ENCODE measurements at places on chromosomes 11 and 22. TPM values are rescaled to one million over a fixed set of nuclear protein-coding genes. Genes with fewer than 3 reads are reported as not detected.

- H3K36me3 ChIP-seq = no peaks in the 10 kb centered on the region
- H3K4me1 ChIP-seq = no peaks in the 10 kb centered on the region
- no peaks in the 10 kb centered on the region for H3K27me3 ChIP-seq
- no peak overlapping the region for H3K4me3 ChIP-seq
- no peak for DNase-seq
- H3K27ac ChIP-seq = no peak overlapping the region
These were observed 21.8 kb upstream of the UPK3A start for GRCh38 chr22:45262931-45263462.

- no peak for DNase-seq
- no peak overlapping the region for H3K4me3 ChIP-seq
- no peaks in the 10 kb centered on the region for H3K4me1 ChIP-seq
- no peaks in the 10 kb centered on the region for H3K27me3 ChIP-seq
These were observed 102.7 kb upstream of the ANO3 start for GRCh38 chr11:26229257-26229656.

DNA sequence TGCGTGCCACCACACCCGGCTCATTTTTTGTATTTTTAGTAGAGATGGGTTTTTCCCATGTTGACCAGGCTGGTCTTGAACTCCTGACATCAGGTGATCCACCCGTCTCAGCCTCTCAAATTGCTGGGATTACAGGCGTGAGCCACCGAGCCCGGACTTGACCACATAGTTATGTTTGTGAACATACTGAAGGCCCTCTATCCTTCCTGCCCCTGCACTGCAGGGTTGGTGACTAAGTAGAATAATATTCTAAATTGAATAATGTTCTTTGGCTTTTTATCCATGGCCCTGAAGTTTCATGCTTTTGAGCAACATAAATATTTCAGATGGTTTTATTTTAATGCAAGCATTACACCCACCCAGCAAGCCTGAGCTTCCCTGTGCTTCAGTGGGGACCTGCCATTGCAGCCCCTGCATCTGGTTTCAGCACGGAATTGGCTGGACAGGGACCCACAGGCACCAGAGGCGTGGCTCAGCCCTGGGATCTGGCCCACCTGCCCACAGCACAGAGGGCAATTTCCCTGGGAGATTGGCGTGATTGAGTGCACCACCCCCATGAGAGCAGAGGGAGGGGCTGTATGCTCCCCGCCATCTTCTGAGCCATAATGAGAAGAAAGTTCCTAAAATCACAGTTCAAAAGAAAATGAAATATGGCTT, 460.5 kb downstream of the BRD1 start:
- H3K4me3 ChIP-seq = no peak overlapping the region
- DNase-seq = peak; percentile 4
- no peaks in the 10 kb centered on the region for H3K36me3 ChIP-seq

- H3K4me1 ChIP-seq = peaks cover 2% of the 10 kb centered on the region
- no peaks in the 10 kb centered on the region for H3K36me3 ChIP-seq
- H3K27ac ChIP-seq = no peak overlapping the region
- no peaks in the 10 kb centered on the region for H3K27me3 ChIP-seq
These were observed 27.8 kb upstream of the ELFN2 start for GRCh38 chr22:37454857-37455686.

GRCh38 chr22:47802421-47802820, 1040.0 kb downstream of the TBC1D22A start:
- H3K36me3 ChIP-seq = peaks cover 4% of the 10 kb centered on the region
- DNase-seq = no peak
- no peak overlapping the region for H3K27ac ChIP-seq
- H3K4me1 ChIP-seq = no peaks in the 10 kb centered on the region

DNA sequence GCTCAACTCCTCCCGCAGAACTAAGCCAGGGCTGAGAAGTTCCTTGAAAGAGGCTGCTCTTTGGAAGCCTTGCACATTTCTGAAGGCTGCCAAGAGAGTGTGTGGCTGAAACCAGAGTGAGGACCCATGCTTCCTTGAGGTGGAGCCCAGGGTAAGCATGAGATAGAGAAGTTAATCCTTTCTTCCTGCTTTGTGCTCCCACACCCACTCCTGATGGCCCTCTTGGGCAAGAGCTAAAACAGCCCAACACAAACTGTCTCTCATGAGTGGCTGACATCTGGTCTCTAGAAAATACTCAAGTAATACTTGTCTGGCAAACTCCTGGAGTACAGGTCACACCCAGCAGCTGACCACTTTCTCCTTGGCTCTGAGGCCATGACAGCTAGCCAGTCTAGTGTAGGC, 523.7 kb downstream of the INSC start:
- DNase-seq = no peak
- H3K4me3 ChIP-seq = no peak overlapping the region
- no peaks in the 10 kb centered on the region for H3K4me1 ChIP-seq
- H3K27me3 ChIP-seq = no peaks in the 10 kb centered on the region
- H3K36me3 ChIP-seq = no peaks in the 10 kb centered on the region
- no peak overlapping the region for H3K27ac ChIP-seq

Gene SCUBE2
- total RNA-seq = 2.4 TPM

DNA sequence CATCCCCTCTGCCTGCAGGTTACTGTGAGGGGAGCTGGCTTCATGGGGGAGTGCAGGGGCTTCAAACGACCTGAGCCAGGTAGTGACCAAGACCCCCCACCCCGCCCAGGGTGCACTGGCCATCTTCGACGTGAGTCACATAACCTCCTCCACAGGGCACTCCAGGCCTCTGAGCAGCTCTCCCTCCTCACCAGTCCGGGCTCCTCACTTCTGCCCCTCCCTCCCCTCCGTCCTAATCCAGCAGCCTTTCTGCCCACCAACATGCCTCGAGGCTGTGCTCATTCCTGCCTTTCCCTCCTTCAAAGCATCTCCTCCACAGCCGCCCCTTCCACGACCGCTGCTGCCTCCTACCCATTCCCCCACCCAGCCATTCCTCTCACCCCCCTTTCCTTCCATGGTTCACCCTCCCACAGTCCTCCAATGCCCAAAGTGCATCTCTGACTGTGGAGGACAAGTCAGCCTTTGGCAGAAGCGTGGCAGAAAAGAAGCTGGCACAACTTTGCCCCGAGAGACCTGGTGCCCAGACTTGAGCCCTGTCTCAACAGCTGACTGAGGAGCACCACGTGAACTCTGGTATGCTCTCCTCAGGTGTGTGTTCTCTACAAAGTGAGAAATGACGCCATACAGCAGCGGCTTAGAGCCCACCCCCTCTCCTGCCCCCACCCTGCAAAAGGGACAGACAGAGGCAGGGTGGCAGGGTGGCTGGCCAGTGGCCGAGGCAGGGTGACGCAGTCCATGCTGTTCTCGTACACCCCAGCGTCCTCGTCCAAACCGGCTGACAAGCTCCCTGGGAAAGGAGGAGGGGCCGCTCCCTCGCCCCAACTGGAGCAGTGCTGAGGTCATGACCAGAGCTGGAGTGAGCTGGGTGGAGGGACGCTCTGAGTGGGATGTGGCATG, 30.4 kb downstream of the OPCML start:
- H3K4me1 ChIP-seq = peaks cover 40% of the 10 kb centered on the region
- peaks cover 5% of the 10 kb centered on the region for H3K27me3 ChIP-seq
- no peak overlapping the region for H3K27ac ChIP-seq
- no peak overlapping the region for H3K4me3 ChIP-seq
- no peak for DNase-seq
- H3K36me3 ChIP-seq = no peaks in the 10 kb centered on the region

Gene OR56A5
- not detected for total RNA-seq

Gene PRG3
- not detected for total RNA-seq

DNA sequence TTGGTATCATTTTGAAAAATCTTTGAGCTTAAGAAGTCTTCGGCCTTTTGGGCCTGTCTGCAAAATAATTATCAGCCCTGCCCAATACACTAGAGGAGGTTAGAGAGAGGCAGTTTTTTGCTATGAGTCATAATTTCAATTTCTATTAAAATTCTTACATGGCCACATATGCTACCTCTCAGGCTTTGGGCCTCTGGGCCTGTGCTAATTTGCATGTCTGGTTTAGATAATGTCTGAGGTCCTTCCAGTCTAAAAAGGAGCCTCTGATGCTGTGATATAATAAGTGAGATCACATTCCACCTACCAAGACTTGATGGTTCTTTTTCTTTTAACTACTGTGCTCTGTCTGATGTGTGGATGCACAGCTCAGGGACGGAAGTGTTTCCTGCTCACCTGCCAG, 70.8 kb downstream of the KCNJ1 start:
- H3K4me1 ChIP-seq = peaks cover 13% of the 10 kb centered on the region
- H3K27me3 ChIP-seq = peaks cover 9% of the 10 kb centered on the region
- peaks cover 64% of the 10 kb centered on the region for H3K36me3 ChIP-seq
- H3K4me3 ChIP-seq = no peak overlapping the region

Gene CYB5R2
- total RNA-seq = 6.8 TPM

DNA sequence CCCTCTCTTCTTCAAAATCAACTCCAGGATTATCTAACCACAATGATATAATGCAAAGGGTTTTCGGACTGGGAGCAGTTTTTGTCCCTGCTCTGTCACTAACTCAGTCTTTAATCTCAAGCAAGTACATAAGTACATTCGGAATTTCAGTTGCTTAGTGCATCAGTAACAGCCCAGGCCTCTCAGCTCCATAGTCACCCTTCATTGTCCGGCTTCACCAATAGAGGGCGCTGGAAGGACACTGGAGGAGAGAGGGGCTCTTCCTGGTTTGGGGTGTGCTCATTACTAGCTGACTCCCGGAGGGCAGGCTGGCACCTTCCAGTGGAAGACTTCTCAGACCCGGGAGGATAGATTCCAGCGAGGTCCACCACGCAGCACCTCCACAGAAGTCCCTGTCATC, 90.4 kb upstream of the PDGFD start:
- H3K27me3 ChIP-seq = no peaks in the 10 kb centered on the region
- no peak overlapping the region for H3K4me3 ChIP-seq
- H3K27ac ChIP-seq = no peak overlapping the region
- H3K36me3 ChIP-seq = no peaks in the 10 kb centered on the region
- H3K4me1 ChIP-seq = no peaks in the 10 kb centered on the region

DNA sequence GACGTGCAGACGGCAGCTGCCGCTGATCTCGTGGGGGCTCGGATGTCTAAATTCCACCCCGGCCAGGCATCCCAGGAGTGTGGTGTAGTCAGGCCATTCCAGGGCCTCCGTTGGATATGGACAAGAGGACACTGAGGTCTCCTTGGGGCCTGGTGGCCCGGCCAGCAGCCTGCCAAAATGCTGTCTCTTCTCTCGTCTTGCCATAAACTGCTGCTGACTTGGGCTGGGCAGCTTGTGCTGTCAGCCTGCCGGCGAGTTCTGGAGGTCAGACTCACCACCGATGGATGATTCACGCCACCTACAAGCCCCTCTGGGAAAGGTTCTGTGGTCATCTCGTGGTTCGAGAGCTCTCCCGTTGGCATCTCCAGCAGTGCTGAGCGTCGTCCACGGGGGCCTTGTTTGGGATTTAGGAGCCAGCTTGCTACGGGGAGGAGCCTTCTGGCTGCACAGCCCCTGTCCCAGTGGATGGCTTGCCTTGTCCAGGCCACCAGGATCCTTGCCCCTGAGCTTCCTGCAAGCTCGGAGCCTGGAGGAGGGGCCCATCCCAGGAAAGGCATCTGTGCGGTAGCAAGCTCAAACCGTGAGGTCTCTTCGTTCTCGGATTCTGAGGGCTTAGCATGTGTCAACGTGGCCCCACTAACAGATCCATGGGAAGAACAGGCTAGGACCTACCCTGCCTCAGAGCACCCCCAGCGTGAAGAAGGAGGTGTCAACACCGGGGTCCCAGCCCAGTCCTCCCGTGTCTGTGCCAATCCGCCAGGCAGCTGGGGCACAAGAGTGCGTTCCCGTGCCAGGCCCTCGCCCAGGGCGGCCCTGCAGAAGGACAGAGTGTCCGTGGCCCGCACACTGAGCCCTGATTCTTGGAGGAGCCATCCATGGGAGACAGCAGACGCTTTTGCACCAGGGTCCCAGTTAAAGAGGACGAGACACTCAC, 1114.1 kb downstream of the BRD1 start:
- H3K27me3 ChIP-seq = peaks cover 5% of the 10 kb centered on the region
- H3K4me1 ChIP-seq = no peaks in the 10 kb centered on the region
- no peak overlapping the region for H3K4me3 ChIP-seq
- H3K36me3 ChIP-seq = no peaks in the 10 kb centered on the region

DNA sequence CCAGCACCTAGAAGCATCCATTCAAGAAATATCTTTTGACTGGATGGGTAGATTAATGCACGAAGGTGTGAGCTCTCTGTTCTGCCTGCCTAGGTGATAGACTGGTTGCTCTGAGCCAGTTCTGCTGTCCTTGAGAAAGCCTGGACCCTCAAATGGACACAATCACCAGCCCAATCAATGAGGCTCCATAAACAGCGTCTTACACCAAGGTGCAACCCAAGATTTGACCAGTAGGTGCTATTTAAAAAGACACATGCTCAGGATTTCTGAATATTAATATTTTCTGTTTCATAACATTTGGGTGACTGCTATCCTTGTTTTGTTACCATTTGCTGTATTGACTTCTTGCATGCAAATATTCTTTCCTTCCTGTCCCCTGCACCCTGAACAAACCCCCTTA, 39.0 kb downstream of the PAMR1 start:
- no peak for DNase-seq
- H3K27me3 ChIP-seq = peaks cover 2% of the 10 kb centered on the region
- H3K36me3 ChIP-seq = peaks cover 5% of the 10 kb centered on the region
- H3K27ac ChIP-seq = no peak overlapping the region

Gene OR4C3
- not detected for total RNA-seq

Gene DUSP8
- 2.2 TPM for total RNA-seq

- no peak for DNase-seq
- H3K4me1 ChIP-seq = peaks cover 12% of the 10 kb centered on the region
These were observed 9.0 kb downstream of the MTNR1B start for GRCh38 chr11:92978271-92979111.

Gene CAPN5
- total RNA-seq = 29.7 TPM

Gene OR10G6
- not detected for total RNA-seq

Gene IGSF9B
- total RNA-seq = 6.6 TPM

DNA sequence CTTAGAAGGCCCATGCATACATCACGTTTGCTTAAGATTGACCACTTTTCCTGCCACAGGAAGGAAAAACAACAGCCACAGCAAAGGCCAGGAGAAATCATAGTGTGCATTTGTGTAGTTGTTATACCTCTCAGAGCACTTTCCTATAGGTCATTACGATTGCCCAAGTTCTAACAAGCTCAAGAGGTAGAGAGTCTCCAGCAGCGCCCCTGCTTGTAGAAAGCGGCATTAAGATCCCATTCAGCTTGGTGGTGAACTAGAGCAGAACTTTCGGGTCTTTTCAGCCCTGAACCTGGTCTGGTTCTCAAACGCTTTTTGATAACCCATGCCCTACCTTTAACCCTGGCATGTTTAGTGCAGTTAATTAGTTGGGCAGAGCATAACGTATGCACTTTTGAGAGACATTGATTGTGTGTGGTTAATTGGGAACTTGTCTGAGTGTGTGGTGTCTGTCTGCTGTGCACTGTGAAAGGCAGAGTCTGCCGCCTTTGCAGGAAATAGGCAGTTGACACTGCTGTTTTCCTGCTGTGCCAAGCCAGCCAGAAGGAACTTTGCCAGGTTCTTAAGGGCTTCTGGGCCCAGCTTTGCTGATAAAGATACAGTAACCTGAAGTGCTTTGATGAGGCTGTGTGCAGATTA, 109.9 kb upstream of the CLMP start:
- no peak overlapping the region for H3K27ac ChIP-seq
- peaks cover 57% of the 10 kb centered on the region for H3K4me1 ChIP-seq
- no peak overlapping the region for H3K4me3 ChIP-seq

- no peak overlapping the region for H3K27ac ChIP-seq
- H3K4me1 ChIP-seq = peaks cover 20% of the 10 kb centered on the region
- DNase-seq = no peak
- H3K36me3 ChIP-seq = peaks cover 3% of the 10 kb centered on the region
- H3K27me3 ChIP-seq = peaks cover 6% of the 10 kb centered on the region
- H3K4me3 ChIP-seq = no peak overlapping the region
These were observed 3.0 kb upstream of the NAP1L4 start for GRCh38 chr11:2995031-2995561.

Gene OR5AR1
- not detected for total RNA-seq

Data from endothelial cell (in vitro differentiated cells).